Osteoblast (primary cell): ENCODE measurements at places on chromosomes 6 and 20. TPM values are rescaled to one million over a fixed set of nuclear protein-coding genes. Genes with fewer than 3 reads are reported as not detected.

The TSBP1 gene
- total RNA-seq = not detected in 2 replicates

DNA sequence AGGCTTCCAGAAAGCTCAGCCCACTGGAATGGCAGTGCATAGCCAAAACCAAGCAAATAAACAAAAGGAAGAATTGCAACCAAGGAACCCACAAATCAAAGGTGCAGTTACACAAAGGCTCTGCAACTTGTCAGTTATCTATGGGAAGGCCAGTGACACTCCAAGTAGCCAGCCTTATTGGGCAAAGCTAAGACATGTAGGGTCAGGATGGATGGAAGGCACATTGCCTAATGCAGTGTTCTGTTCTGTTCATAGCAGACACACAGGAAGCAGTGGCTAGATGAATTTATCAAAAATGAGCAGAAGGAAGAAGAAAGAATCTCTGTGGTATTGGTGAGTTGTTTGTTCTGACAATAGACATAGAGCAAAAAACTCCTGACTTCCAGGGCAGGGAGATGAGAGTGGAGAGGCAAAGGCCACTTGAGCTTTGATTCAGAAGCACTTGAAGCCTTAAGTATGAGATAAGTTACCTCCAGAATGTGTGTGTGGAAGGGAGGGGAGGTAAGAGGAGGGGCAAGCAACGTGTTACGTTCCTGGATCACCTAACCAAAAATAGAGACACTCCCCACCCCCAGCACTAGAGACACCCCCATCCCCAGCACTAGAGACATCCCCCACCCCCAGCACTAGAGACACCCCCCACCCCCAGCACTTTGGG, 57.9 kb upstream of the AKAP12 start:
- no peak overlapping the region for H3K27ac ChIP-seq
- H3K36me3 ChIP-seq = no peaks in the 10 kb centered on the region
- H3K4me3 ChIP-seq = no peak overlapping the region
- peaks cover 3% of the 10 kb centered on the region for H3K4me1 ChIP-seq
- no peak for DNase-seq

The LY6G6C gene
- total RNA-seq = not detected in 2 replicates

- peaks cover 10% of the 10 kb centered on the region for H3K4me1 ChIP-seq
- no peaks in the 10 kb centered on the region for H3K27me3 ChIP-seq
- no peak overlapping the region for H3K27ac ChIP-seq
- no peaks in the 10 kb centered on the region for H3K36me3 ChIP-seq
- no peak overlapping the region for H3K4me3 ChIP-seq
- DNase-seq = no peak
These were observed 100.4 kb downstream of the MYO6 start for GRCh38 chr6:75849329-75850025.

- H3K27ac ChIP-seq = no peak overlapping the region
- no peaks in the 10 kb centered on the region for H3K27me3 ChIP-seq
- DNase-seq = peak; percentile 68
- peaks cover 6% of the 10 kb centered on the region for H3K4me1 ChIP-seq
- H3K4me3 ChIP-seq = peak overlapping the region; percentile 75
- H3K36me3 ChIP-seq = no peaks in the 10 kb centered on the region
These were observed 787 bp upstream of the PLAGL1 start for GRCh38 chr6:144008846-144009245.

GRCh38 chr6:76818451-76818850, 644.8 kb downstream of the HTR1B start:
- DNase-seq = no peak
- H3K4me3 ChIP-seq = no peak overlapping the region
- H3K4me1 ChIP-seq = no peaks in the 10 kb centered on the region
- H3K36me3 ChIP-seq = no peaks in the 10 kb centered on the region
- no peak overlapping the region for H3K27ac ChIP-seq

DNA sequence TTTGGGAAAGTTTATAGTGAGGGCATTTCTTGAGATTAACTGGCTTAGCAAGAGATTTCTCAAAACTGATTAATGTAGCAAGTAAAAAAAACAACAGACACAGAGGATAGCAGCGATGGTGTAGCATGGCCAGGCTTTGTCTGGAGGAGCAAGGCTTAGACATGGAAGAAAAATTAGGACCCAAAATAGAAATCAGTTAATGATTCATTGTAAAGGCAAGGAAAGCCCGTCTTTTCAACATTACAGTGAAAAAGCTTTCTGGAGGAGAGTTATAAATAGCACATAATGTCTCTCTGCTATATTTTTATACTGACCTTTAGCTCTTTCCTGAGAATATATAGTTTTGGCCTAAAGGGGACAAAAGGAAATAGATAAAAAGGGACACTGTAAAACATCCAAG, 45.1 kb downstream of the FNDC1 start:
- no peaks in the 10 kb centered on the region for H3K27me3 ChIP-seq
- H3K4me1 ChIP-seq = peaks cover 18% of the 10 kb centered on the region
- H3K36me3 ChIP-seq = no peaks in the 10 kb centered on the region
- H3K4me3 ChIP-seq = no peak overlapping the region
- peak overlapping the region; percentile 46 for H3K27ac ChIP-seq
- DNase-seq = peak; percentile 87

- H3K4me1 ChIP-seq = no peaks in the 10 kb centered on the region
- H3K27me3 ChIP-seq = no peaks in the 10 kb centered on the region
- H3K36me3 ChIP-seq = no peaks in the 10 kb centered on the region
- H3K4me3 ChIP-seq = no peak overlapping the region
- DNase-seq = no peak
These were observed 132.4 kb downstream of the EYA2 start for GRCh38 chr20:47027042-47027441.

- no peaks in the 10 kb centered on the region for H3K4me1 ChIP-seq
- no peak overlapping the region for H3K4me3 ChIP-seq
- DNase-seq = no peak
- H3K36me3 ChIP-seq = no peaks in the 10 kb centered on the region
- H3K27ac ChIP-seq = no peak overlapping the region
- no peaks in the 10 kb centered on the region for H3K27me3 ChIP-seq
These were observed 38.6 kb downstream of the ZNF217 start for GRCh38 chr20:53555081-53555480.

The SRSF12 gene
- under 0.01 and 0.29 TPM in 2 replicates for total RNA-seq

The FANCE gene
- 13.8 and 16.6 TPM in 2 replicates for total RNA-seq

The C20orf173 gene
- total RNA-seq = not detected in 2 replicates

The SYNDIG1 gene
- 2.2 and 3.2 TPM in 2 replicates for total RNA-seq

GRCh38 chr20:16459019-16459700, 114.1 kb downstream of the KIF16B start:
- no peak overlapping the region for H3K4me3 ChIP-seq
- peak; percentile 39 for DNase-seq
- peaks cover 6% of the 10 kb centered on the region for H3K4me1 ChIP-seq
- H3K27ac ChIP-seq = no peak overlapping the region

- H3K27ac ChIP-seq = no peak overlapping the region
- peak; percentile 56 for DNase-seq
- no peaks in the 10 kb centered on the region for H3K36me3 ChIP-seq
These were observed 1.8 kb downstream of the HSPA12B start for GRCh38 chr20:3734111-3734843.

DNA sequence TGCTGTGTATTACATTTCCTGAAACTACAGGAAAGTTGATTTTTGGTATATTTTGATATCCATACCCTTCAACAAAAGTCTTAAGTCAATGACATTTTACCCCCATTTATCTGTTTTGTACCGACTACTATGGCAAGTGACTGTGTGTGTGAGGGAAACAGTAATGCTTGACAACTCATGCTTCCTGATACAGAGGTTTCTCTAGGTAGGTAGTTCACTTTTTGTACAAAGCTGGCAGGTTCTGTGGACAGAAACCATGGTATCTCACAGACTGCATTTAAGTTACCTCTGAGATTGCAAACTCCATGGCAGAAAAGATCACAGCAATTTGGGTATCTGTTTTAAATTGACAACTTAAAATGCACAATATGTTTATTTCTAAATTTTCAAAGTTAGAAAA, 28.8 kb downstream of the FARS2 start:
- no peak overlapping the region for H3K27ac ChIP-seq
- no peaks in the 10 kb centered on the region for H3K36me3 ChIP-seq
- peaks cover 10% of the 10 kb centered on the region for H3K4me1 ChIP-seq

DNA sequence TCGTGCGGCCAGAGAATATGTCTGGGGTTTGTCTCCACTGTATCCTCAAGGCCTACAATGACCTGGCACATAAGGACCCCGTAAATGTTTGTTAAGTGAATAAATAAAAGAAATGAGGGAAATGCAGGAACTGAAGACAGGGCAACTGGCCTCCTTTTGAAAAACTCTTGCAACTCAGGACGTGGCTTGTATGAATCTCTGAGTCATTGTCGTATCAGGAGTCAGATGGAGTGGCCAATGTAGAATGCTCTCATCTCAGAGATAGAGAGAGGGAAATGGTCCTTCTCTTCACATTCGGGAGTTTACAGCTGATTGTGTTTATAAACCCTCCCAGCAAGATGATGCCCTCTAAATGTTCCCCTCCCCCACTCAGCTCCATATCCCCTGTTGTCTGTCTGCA, 57.1 kb downstream of the UST start:
- no peaks in the 10 kb centered on the region for H3K27me3 ChIP-seq
- peaks cover 22% of the 10 kb centered on the region for H3K4me1 ChIP-seq
- H3K36me3 ChIP-seq = no peaks in the 10 kb centered on the region

DNA sequence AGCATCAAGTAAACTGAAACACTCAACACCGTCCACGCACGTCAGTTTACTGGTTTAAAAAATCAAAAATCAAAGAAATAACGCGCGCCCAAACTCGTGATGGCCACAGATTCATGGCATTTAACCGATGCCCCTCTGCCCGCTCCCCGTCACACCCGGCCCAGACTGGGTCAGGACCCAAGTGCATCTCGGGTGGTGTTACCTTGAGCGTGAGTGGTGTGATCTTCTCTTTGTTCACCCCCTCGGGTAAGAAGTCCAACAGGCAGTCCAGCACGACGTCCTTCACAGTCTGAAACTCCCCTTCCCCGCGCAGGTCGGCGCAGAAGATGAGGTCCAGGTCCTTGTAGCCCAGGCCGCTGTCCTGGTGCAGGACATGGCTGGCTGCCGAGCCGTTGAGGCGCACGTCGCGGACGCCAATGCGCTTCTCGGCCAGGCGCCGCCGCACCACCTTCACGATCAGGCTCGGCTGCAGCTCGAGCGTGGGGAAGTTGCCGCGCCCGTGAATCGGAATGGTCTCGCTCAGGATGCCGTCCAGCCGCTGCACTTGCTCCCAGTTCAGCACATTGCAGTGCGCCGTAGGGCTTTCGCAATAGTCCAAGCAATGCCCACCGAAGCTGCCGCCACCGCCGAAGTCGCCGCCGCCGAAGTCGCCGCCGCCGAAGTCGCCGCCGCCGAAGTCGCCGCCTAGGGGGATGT, 945 bp downstream of the TENT5A start:
- H3K4me1 ChIP-seq = peaks cover 17% of the 10 kb centered on the region
- DNase-seq = no peak
- H3K36me3 ChIP-seq = peaks cover 26% of the 10 kb centered on the region

The CST5 gene
- total RNA-seq = not detected in 2 replicates

The DDR1 gene
- 13.0 and 22.4 TPM in 2 replicates for total RNA-seq

DNA sequence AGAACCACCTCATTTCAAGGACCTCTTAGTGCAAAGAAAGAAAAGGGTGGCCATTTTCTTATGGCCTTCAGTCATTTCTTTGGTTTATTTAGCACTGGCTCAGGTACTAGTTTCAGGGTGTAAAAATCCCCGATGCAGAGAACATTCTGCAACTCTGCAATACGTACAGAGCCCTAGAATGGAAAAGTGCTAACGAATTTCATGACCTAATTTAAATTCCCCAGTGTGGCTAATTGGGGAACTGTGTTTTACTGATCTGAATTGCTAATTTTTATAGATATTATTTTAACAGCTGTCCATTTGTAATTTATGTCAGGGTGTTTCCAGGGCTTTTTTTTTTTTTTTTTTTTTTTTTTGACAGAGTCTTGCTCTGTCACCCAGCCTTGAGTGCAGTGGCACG, 160.7 kb downstream of the UST start:
- no peaks in the 10 kb centered on the region for H3K4me1 ChIP-seq
- no peak overlapping the region for H3K4me3 ChIP-seq
- H3K36me3 ChIP-seq = no peaks in the 10 kb centered on the region
